BJ (cell line): ENCODE measurements at places on chromosomes 3 and 15. TPM values are rescaled to one million over a fixed set of nuclear protein-coding genes. Genes with fewer than 3 reads are reported as not detected.

DNA sequence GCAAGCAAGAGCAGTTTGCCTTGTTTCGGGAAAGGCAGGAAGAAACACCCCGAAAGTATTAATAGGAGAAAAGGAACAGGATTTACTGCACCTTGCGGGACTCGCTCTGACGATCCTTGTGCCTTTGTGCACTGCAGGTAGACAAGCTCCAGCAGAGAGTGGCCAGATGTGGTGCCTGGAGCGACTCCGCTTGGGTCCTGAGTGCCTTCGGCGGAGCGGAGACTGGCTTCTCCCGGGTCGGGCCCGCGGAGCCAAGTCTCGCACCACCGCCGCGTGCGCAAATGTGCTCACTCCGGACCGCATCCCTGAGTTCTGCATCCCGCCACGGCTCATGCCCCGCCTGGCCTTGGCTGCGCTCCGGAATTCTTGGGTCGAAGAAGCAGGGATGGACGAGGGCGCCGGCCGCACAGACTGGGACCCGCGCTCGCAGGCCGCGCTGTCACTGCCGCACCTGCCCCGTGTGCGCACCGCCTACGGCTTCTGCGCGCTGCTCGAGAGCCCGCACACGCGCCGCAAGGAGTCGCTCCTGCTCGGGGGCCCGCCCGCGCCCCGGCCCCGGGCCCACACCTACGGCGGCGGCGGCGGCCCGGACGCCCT lies 769 bp downstream of the C2CD4A start:
- DNase-seq, result no peak

GRCh38 chr3:141279077-141279967 lies 47.7 kb downstream of the PXYLP1 start:
- no peak for DNase-seq

Gene LRRC31
- not detected in 2 replicates for polyA plus RNA-seq

Gene RYK
- polyA plus RNA-seq, result 41.3 and 60.9 TPM in 2 replicates
